Activated CD8-positive, alpha-beta memory T cell treated with anti-CD3 and anti-CD28 coated beads, Interleukin-2, amount 50 U/mL, for 4 hours (primary cell): ENCODE measurements at places on chromosomes 2 and 18.

DNA sequence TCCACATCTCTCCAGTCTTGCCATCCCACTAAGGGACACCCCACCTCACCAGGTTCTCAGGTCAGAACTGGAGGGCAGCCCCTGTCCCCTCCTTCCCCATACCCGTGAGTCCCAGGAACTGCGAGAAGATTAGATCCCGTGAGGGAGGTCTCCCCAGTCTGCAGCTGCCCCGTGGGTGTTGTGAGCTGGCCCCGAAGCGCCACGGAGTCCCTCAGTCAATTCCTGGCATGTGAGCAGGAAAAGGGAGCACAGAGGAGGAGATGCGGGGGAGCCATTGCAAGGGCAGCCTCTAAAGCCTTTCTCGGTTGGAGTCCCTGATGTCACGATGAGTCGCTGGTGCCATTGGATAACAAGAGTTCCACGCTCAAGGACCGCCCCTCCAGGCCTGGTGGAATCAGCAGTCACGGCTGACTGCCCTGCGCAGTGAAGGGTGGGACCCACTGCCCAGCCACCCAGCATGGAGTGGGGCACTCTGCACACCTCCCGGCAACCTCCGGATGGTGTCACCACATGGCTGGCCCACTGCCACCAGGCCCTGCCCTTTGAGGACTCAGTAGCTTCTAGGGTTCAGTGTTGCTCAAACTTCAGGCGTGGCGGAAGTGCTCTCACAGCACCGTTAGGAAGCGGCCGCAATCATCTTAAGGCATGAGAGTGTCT, 434.9 kb upstream of the MYT1L start:
- DNase-seq, result no peak

DNA sequence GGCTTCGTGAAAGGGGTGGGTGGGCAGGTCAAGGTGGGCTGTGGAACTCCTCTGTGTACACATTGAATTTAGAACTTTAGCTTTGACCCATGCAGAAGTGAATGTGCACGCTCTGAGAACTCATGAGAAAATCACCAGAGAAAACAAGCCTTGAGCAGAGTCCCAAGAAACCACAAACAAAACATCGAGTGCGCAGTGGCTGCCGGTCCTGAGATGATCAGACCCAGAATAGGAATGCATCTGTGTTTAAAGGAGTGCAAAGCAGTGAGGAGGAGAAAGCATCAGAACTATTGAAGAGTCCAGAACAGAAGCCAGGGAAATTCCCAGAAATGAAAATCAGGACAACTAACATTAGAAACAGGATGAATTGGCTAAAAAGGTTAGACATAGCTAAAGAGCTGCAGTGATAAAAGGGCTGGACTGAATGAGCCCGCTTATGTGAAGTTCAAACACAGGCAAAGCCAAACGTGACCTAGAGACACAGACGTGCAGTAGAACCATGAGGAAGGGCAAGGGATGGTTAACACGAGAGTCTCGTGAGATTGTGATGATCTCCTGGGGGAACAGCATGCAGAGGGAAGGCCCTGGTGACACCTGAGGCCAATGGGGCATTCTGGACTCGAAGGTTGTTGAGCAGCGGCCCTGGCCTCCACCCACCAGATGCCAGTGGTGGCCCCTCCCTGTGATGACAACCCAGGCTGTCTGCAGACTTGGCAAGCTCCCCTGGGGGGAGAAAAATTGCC, 16.4 kb upstream of the TXNL4A start:
- no peak for DNase-seq

DNA sequence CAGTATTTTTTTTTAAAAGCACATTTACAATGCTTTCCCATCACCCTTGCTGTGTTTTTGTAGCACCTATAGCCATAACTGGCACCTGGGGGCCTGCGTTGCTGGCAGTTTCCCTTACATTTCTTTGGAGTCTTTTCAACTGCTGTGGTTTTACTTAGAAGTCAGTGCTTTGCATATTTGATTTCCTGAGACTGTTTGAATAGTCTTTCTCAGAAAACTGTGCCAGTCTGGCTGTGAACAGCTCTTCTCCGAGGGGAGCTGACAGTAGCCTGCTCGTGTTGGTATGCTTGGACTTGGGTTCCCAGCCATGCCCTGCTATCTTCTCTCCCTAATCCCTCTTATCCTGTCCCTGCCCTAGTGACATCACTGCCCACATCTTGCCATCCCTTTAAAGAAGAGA, 81.5 kb downstream of the DPP4 start:
- peak; percentile 38 for DNase-seq

GRCh38 chr2:101249826-101250225, 2.9 kb upstream of the CNOT11 start:
- DNase-seq, result no peak

DNA sequence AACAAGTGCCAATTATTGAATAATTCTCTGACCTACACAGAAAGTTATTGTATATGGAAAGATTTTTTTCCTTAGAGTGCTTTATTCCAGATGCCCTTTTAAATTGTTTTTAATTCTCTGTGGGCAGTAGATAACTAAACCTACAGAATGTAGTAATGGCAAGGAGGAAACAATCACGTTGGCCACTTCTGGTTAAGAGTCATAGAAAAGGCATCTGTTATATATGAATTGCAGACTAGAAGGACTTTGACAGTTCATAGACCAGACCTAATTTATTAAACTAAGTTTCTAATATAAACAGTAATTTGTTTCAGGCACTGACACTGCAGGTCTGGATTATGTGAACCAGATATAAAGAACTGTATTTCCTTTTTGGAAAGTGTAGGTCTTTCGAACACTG, 607.5 kb downstream of the PLCL1 start:
- no peak for DNase-seq

DNA sequence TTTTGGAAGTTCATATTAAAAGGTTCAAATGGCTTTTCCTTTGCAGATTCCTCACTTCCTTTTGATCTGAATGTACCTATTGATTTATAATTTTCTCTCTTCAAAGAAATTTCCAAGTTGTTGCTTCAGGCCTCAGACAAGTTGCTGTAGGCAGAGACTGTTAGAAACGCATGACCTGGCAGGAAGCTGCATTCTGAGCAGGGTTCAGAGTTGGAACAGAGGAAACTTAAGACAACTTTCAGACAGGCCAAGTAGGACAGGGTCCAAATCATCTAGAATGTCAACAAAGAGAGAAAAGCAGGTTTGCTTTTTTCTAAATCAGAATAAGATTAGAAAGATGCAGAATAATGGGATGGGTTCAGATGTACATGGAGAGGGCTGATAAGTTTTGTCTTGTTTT, 416.3 kb downstream of the LRP1B start:
- DNase-seq, result no peak

DNA sequence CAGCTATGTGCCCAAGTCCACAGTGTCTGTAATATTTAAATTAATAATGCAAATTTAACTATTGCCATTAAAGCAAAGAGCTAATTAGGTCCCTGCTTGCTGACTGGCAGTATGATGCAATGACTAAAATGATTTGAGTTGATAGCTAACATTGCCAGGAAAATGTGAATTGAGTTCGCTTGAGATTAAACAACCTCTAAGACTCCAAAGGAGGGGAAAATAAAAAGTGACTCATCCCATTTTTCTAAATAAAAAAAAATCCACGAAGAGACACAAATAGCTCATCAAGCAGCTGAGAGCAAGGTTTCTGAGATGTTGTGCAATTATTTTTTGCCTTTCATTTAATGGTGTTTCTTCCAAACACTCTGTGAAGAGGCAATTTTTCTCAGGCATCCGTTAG, 413.0 kb downstream of the MTX2 start:
- no peak for DNase-seq

GRCh38 chr2:176261136-176261535, 8.1 kb upstream of the MTX2 start:
- no peak for DNase-seq

DNA sequence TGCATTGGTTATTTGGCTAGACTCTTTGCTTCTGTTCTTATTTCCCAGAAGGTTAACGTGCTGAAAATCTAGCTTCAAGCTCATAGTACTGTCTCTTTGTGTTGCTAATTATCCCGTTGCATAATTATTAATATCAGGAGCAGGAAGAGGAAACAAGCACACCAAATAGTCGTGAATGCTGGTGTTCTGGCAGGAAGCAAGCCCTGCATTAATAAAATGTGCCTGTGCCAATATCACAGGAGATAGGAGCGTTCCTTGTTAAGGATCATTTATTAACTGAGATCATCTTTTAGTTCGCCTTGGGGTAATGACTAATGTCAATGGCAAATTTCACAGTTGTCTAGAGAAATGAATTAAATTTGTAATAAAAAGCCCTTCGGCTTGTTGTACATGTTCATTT, 893.0 kb upstream of the POU3F3 start:
- no peak for DNase-seq

DNA sequence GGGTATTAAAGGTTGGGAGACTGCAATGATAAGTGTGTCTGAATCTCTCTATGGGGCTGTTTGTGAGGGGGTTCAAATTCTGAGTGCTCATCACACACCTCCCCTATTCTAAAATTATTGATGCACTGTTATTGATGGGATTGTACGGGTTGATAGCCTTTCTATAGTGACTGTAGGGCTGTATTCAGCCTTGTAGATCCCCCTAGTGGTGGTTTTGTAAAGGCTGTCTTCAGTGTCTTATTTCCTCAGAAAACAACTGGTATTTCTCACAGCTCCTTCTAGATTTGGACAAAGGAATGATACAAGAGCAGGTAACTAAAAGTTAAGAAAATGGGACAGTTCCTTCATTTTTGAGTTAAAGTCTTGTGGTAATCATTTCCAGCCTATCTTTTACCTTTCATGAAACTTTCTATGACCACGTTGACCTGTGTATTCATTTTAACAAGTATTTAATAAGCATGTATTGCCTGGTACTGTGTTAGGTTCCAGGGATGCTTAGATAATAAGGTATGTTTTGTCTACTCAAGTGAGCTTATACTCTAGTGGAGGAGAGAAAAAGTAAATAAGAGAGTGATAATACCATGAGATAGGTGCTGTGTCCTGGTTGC, 21.2 kb downstream of the SMAD4 start:
- DNase-seq, result no peak

DNA sequence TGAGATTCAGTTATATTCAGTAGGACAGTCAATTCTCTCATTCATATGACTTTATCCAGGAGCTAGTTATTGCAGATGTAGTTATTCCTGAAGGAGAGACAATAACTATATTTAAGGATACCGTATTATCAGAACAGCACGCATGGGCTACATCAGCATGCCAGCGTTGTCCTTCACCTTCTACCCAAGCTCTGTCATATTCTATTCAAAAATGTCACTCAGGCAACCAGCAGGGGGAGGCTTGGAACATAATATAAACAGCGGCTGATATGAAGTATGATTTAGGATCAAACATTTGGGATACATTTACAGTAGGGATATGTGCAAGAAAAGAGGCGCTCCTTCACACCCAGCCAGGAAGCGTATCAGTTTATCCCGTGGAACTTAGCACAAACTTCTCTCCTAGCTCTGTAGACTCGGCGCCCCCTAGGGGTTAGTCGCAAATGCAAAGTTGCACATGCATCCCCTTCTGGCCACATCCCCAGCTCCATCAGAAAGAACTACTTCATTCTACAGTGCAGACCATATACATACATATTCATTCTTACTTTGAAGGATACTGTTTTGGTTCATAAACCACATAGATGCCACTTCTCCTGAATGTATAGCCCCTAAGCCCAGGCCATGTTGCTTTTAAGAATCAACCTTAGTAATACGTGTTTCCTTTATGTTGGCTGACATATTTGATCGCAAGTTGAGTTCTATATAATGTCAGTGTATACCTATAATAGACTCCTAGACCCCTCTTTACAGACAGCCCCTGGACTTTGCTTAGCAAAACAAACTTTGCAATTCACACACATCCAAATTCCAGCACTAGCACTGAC, 759.4 kb downstream of the ADCYAP1 start:
- DNase-seq, result no peak
